Effector memory CD4-positive, alpha-beta T cell (primary cell): ENCODE measurements at places on chromosomes 1 and 21.

DNA sequence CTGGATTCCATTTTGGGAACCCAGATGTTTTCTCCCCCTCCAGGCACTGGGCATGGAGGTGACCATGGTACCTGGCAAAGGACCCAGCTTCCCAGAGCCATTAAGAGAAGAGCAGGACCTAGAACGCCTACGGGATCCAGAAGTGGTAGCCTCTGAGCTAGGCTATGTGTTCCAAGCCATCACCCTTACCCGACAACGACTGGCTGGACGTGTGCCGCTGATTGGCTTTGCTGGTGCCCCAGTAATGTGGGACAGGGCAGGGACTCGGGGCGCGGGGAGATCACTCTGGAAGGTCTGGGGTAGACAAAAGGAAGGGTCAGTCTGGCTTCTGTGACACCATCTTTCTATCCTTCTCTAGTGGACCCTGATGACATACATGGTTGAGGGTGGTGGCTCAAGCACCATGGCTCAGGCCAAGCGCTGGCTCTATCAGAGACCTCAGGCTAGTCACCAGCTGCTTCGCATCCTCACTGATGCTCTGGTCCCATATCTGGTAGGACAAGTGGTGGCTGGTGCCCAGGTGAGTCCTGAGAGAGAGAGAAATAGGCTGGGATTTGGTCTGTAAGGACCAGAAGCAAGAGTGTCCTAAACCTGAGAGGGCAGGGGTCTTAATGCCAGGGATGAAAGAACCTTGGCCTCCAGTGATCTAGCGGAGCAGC, 1.6 kb downstream of the UROD start:
- no peak for DNase-seq

DNA sequence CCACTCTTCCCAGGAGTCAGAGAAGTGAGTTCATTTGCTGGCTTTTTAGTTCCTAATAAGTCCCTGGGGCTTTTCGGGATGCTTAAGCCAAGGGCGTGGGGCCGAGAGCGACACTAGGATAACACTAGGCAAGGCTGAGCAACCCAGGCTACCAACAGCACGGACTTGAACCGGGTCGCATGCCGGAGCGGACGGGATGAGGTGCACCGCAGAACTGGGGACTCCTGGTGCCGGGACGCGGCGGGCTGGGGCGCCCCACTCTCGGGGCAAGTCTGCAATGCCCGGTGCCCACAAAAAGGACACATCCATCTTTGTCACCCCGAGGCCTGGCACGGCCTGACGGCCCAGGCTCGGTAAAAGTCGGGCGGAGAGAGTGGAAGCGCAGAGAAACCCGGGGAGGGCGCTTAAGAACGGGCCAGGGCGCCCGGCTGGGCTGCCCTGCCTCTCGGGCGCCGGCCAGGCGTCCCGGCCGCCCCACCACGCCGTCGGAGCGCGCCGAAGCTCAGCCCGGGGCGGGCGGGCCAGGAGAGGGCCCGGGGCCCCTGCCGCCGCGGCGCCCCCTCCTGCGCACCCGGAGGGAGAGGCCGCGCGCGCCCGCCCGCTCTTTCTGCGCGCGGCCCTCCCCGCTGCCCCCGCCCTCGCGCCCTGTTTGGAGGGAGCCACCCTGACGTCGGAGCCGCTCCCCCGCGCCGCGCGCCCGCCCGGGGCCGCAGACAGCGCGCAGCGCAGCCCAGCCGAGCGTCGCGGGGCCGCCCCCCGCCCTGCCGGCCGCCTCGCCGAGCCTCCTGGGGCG, at the start of gene NBL1:
Gene NBL1 (plus strand): TSS at position 710 of the 793 bp plus-strand sequence. CDS start 10,720 bp downstream, outside the sequence.
- DNase-seq: peak; percentile 54

DNA sequence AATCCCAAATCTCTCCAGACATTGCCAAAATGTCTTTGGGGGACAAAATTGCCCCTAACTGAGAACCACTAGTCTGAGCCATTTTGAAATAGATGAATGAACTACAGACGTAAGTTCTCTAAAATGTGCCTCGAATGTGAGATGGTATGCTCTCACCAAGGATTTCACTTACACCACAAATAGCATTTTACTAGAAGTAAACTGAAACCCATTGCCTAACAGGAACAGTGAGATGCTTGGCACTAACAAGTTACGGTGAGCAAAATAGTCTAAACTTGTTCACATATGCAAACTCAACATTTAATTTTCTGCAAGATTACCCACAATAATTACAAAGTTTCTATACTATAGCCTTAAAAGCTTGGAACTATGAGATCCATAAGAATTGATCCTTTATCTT, 343.6 kb upstream of the ESRRG start:
- DNase-seq: no peak

GRCh38 chr1:179047636-179047997, 21.9 kb downstream of the FAM20B start:
- no peak for DNase-seq

- DNase-seq: no peak
These were observed 41.3 kb downstream of the ADAMTS5 start for GRCh38 chr21:26925636-26926035.

DNA sequence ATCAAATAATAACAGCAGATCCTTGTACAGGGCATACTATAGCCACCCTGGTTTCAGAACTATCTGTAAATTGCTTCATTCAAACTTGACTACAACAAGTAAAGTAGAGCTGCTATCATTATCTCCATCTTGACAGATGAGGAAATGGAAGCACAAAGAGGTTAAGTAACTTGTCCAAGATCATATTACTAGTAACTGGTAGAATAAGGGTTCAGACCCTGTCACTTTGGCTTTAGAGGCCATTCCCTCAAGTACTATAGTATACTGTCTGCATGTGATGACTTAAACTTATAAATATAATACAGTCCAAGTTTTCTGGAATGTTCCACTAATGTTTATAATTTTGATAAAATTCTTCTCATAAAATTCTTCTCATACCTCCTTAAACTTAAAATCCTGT, 24.8 kb downstream of the PGM1 start:
- no peak for DNase-seq

GRCh38 chr21:33348706-33349105, 23.9 kb downstream of the IFNAR1 start:
- no peak for DNase-seq

DNA sequence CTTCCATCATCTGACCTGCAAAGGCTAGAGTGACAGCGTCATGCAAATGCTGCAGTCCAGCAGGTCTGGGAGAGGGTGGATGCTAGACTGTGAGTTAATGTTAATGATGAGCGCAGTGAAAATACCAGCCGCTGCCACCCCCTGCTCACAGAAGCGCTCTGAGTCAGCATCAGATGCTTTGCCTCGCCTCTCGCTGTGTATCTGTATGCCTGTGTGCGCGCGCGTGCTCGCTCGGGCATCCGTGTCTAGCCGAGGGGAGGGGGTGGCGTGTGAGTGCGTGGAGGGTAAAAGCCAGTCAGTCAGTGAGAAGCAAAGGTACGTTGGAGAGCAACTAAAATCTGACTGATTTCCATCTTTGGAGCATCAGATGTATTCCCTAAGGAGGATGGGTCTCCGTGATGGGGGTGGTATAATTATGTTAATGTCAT, 858.7 kb downstream of the USP25 start:
- no peak for DNase-seq

GRCh38 chr1:107895403-107896191, 69.4 kb downstream of the VAV3 start:
- DNase-seq: no peak

GRCh38 chr1:21937372-21938121, 437 bp upstream of the HSPG2 start:
- DNase-seq: peak; percentile 45

DNA sequence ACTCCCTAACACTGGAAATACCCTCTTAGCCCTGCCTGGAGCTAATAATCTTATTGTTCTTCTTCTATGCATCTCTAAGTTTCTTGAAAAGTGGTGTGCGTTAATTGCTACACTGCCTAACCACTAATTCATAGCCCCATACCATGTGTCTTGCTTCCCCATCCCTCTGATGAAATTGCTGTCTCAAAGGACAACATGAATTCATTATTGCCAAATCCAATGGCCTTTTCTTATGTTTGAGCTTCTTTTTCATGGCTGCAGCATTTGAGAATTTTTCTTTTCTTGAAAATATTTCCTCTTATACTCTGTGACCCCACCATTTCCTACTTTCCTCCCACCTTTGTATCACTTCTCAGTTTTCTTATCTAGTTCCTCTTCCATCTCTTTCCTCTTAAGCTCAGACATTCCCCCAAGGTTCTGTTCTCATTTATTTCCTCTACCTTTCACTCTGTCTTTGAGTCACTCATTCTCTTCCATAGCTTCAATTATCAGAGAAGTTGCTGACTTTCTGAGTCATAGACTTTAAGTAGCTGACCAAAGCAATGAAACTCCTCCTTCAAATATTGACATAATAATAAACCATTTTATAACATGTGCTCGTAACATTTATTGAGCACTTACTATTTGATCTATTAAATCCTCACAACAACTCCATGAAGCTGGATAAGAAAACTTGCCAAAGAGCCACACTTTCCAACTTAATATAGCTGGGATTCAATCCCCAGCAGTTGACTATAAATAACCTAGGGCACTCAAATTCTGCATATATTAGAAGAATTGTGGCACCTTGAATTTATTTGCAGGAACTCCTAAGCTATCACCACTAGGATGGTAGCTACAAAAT, 35.5 kb upstream of the ATP6V1G3 start:
- no peak for DNase-seq

GRCh38 chr21:39080366-39080765, 102.9 kb downstream of the PSMG1 start:
- no peak for DNase-seq

- DNase-seq: no peak
These were observed 15.1 kb downstream of the LCA5L start for GRCh38 chr21:39430457-39430856.

DNA sequence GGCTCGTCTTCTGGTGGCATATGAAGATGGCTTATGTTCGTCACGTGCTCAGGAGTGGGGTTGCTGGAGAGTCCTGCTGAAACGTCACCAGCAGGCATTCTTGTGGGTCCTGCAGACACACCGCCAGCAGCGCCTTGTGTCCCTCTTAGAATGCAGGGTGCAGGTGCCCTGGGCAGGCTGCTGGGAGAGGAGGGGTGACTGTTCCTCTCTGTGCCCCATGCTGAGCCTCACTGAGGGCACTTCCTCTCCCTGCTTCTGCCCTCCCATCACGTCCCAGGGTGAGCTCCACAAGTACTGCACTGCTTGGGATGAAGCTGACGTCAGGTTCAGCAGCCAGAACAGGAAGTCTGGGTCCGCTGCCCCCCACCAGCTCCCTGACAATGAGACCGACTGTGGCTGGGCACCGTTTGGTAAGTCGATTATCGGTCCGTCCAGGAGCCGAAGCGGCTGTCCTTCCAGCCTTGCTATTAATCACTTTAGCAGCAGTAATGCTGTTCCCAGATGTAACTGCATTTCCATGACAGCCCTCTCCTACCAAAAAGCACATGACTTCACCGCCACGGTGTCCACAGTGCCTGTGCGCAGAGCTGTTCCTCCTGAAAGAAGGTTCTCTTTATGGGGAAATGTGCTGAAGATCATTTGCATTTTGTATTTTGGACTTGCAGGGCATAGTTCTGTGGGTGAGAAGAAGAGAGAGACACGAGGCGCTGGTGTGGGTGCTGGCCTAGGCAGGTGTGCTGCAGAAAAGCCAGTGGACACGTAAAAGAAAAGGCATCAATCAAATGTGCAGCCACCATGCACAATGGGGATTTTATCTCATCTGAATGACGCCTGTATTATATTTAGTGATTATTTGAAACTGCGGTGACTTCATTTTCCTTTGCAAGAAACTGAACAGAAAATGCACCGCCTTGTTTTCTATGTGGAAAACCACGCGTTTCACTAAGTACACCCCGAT, 21.0 kb downstream of the SLC37A1 start:
- no peak for DNase-seq

GRCh38 chr1:222372221-222372620, 175.7 kb downstream of the HHIPL2 start:
- no peak for DNase-seq
